HFFc6 (cell line): ENCODE measurements at places on chromosomes 5 and 9. TPM values are rescaled to one million over a fixed set of nuclear protein-coding genes. Genes with fewer than 3 reads are reported as not detected.

DNA sequence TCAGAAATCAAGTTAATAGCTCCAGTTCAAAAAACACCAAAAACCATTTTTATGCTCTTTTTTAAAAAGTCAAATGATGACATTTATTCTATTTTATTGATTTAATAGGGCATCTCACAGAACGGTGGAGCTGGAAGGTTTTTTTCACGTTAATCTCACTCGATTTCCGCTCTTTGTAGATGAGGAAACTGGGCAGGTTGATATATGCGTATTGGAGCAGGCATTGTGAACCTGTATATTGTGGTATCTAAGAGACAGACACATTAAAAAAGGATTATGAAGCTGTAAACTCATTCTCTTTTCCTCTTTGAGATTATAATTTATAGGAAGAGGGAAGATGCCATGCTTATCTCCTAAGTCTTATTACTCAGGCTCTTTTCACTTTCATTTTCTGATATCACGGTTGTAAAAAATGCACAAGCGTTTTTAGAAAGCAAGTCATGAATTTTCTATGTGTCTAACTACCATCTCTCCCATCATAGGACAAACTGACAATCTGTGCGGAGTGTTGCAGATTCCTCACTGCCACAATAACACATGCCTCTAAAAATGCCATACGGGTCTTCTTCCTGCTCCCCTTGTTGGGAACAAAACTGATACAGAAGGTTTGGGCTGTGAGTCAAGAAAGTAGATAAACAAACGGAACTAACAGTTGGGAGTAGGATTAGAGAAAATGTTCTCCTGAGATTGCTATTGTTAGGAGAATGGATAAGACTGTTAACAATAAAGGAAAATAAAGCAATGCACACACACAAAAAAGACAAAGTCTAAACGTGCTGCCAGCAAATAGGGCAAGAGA lies 1997.7 kb downstream of the MAT2B start:
- DNase-seq: no peak

DNA sequence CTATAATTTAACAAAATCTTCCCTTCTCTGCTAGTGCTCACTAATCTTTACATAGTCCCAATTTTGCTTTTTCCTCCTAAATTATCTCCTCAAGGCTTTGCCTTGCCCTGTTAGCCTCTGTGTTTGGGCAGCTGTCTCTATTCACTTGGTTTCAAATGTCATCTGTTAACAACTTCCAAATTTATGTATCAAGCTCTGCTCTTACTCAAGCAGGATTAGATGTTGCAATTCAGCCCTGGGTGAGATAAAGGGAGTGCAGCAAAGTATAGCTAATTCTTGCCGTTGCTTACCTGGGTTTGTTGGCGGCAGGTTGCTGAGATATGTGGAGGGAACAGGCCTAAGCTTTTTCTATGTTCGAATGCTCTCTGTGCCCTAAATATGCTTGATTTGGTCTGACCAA lies 483.8 kb downstream of the DMAC1 start:
- DNase-seq: no peak

DNA sequence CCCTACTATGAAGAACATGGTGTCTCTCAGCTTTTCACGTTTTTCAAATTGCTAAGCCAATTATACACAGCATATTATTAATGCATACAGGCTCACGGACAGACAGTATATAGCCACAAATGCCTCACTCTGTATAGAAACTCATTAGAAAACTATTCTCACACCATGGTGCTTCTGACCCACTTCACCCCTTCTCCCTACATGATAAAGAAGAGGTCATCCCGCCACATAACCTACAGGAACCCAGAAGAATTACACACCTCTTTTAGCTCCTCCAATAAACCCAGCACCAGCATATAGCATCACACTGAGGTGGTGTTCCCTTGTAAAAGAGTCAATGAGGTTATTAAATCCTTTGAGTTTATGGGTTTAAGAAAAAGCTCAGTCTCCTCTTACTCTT lies 5.6 kb downstream of the TLE1 start:
- DNase-seq: no peak

Gene RAB24
- total RNA-seq: 27.3 to 33.1 TPM (median 31.4 TPM) in 3 replicates

GRCh38 chr9:29160763-29161353 lies 1587.6 kb upstream of the C9orf72 start:
- DNase-seq: no peak
